Activated gamma-delta T cell treated with anti-CD3 and anti-CD28 coated beads, Interleukin-2, amount 50 U/mL, for 16 hours (primary cell): ENCODE measurements at places on chromosomes 7 and 10.

GRCh38 chr7:77479536-77480088 is 57.5 kb upstream of the PTPN12 start:
- DNase-seq, result no peak

DNA sequence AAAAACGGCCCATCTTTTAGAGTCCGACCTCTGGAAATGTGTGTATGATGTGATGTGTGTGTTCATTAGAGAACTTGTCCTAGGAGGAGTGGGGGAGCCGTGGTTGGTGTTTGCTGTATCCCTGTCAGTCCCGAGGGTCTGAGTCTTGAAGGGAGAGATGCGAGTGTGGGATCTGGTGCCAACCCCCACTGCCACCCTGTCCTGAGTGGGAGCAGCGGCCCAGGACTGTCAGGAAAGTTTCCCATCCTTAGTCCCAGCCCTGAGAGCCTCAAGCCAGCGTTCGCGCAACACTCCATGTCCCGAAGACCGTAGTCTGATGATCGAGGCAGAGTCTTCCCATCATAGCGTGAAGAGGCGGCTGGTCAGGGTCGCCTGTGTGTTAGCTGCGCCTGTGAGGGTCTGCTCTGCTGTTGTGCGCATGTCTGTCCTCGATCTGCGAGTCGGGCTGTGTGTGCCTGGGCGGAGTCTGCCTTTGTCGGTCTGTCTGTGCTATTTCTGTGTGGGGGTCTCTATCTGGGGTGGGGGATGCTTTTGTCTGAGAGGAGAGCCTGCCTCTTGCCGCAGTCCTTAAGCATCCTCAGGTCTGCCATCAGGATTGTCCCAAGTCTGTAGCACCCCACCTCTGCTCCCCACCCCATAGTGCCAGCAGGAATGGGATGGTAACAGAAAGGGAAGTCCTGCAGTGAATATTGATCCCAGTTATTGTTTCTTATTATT is 514 bp upstream of the CHAT start:
- no peak for DNase-seq

DNA sequence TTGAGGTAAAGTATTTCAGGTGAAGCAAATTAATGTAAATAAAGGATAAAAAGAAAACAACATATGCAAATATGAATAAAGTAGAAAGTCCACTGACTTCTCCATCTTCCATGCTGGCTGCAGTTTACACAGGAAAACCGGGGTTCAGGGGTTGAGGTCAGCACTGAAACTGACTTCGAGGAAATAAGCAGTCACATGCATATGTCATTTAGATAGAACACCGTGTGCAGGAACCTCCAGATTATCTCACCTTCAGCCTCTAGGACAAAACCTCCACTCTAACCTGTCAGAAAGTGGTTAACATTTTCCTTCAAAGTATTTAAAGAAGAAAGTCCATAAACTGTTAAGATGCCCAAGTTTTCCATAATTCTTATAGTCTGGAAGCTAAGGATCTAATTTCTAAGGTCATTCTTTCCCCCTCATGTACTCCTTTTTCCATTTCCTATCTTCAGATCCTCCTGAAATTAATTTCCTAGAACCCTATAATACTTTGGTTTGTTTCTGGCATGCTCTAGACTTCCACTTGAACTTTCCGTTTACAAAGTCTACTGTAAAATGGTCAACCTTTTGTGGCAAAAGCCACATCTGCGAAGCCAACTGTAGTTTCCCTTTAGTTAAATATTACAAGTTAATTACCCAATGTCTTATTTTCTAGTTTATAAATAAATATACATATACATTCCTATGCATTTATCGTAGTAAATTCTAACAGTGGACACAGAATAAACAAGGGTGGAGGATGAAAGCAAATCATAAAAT is 173.3 kb downstream of the RAPGEF5 start:
- no peak for DNase-seq

- no peak for DNase-seq
Observed at GRCh38 chr7:36132012-36132411, 21.0 kb upstream of the EEPD1 start.

GRCh38 chr7:6402041-6402440 is 45.7 kb downstream of the DAGLB start:
- no peak for DNase-seq

- DNase-seq, result no peak
Observed at GRCh38 chr7:158097453-158098124, 490.0 kb downstream of the PTPRN2 start.

- DNase-seq, result no peak
Observed at GRCh38 chr7:50475340-50475739, 25.2 kb upstream of the FIGNL1 start.

DNA sequence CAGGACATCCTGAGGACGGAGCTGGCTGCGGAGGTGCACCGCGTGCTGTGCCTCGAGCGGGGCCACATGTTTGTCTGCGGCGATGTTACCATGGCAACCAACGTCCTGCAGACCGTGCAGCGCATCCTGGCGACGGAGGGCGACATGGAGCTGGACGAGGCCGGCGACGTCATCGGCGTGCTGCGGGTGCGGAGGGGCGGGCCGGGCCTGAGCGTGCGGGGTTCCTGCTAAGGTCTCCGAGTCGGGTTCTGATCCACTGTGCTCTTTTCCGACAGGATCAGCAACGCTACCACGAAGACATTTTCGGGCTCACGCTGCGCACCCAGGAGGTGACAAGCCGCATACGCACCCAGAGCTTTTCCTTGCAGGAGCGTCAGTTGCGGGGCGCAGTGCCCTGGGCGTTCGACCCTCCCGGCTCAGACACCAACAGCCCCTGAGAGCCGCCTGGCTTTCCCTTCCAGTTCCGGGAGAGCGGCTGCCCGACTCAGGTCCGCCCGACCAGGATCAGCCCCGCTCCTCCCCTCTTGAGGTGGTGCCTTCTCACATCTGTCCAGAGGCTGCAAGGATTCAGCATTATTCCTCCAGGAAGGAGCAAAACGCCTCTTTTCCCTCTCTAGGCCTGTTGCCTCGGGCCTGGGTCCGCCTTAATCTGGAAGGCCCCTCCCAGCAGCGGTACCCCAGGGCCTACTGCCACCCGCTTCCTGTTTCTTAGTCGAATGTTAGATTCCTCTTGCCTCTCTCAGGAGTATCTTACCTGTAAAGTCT is 10.4 kb downstream of the ATG9B start:
- peak; percentile 74 for DNase-seq
